Memory B cell (primary cell): ENCODE measurements at places on chromosomes 13 and 19.
A peak's percentile ranks its signal among the peaks of the same experiment; 100 is the strongest.

GRCh38 chr13:53743906-53744305 is 715.3 kb downstream of the OLFM4 start:
- no peak for DNase-seq

- DNase-seq, result no peak
Observed at GRCh38 chr19:28726533-28727479, 486.1 kb downstream of the UQCRFS1 start.

DNA sequence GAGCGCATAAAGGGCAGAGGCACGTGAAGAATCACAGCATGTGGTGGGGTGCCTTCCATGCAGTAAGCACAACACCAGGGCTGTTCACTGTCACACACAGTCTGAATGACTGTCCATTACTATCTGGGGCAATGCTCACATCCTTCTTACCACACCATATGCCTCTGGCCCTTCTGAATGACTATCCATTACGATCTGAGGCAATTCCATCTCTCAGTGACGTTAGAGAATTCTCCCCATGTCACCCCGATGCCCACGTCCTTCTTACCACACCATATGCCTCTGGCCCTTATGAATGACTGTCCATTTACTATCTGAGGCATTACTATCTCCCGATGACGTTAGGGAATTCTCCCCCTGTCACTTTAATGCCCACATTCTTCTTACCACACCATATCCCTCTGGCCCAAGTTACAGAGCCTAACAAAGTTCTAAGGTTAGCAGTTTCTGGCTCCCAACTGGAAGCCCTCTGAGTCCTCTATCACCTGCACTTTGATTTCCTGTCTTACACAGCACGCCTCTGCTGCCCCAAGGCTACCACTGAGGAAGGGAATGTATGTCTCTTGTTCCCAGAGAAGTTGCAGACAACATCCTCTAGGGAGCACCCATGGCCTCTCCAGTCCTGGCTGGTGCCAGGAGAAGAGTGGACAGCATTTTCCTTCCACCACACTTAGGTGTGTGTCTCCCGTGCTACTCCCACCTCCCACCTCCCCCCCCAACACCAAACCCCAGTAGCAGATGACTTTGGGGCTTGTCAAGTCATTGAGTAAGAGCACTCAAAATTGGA is 154.8 kb downstream of the COG6 start:
- DNase-seq, result no peak

DNA sequence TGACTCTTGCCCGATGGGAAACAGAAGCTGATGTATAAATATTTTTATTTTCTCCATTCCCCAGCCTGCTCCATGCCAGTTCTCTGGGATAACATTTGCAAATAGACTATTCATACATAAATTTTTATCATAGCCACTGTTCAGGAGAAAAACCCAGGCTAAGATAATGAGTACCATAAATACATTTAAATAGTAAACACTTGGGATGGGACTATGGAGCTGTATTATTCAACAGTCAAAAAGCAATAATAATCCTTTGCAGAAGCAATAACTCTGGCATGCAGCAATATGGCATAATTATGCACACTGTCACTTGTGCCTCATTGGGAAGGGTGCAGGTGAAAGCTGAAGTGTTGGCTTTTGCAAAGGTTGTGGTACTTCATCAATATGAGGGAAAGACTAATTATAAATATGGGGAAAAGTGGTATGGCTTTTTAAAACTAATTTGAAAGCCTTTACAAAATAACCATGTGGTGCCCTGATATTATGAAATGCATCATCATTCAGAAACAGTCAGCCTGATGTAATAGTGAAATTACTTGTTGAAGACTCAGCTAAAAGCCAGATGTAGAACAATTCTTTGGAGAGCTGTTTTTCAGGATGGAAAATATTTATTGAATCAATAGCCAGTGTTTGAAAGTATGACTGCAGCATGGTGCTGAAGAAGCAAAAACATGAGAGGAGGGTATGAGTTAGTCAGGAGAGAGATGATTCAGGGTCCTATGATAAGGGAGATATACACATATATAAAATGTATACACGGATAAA is 2476.7 kb downstream of the PCDH9 start:
- no peak for DNase-seq

DNA sequence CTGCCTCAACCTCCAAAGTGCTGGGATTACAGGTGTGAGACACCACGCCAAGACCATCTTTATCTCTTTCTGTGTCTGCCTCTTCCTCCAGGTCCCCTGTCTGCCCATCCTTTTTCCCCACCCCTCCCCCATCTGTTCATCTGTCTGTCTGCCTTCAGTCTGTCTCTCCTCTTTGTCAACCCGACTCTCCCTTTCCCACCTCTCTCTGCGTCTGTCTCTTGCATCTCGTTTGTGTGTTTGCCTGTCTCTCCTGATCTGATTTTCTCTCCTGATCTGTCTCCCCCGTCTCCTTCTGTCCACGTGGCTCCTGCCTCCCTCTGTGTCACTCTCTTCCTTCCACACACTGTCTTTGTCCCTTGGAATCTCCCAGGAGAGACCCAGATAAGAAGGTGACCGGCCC is 10.0 kb downstream of the VASP start:
- no peak for DNase-seq

DNA sequence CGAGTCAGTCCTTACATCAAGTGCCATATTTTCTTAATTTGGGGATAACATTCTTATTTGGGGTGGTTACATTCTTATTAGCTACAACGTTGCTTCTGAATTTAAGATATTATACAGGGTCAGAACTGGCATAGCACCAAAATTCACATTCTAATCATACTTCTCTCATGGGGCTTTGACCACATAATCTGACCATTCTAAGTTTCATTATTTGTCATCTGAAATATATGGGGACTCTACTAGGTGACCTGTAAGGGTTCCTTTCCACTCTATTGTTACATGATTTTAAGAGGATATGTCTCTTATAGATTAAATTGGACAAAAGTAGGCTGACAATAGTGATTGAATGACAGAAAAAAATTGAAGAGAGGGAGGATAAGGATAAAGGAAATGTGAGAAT is 536.5 kb downstream of the KCTD12 start:
- DNase-seq, result no peak

GRCh38 chr13:77508959-77509620 is 26.4 kb upstream of the SCEL start:
- no peak for DNase-seq

DNA sequence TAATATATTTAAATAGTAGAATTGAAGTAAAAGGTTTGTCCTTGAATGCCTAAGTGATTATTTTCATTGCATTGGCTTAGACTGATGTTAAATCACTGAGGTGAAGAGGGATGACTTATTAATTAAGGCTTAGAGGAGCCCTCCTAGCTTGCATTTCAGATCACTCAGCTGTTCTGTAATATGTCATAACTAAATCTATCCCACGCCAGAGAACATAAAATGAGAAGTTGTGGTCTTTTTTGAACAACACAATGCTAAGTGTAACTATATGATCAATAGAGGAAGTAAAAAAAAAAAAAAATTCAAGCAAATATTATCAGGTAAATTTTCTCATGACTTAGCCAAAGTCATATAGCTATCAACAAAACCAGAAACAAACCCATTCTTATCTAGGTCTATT is 752.2 kb downstream of the GPC5 start:
- no peak for DNase-seq

DNA sequence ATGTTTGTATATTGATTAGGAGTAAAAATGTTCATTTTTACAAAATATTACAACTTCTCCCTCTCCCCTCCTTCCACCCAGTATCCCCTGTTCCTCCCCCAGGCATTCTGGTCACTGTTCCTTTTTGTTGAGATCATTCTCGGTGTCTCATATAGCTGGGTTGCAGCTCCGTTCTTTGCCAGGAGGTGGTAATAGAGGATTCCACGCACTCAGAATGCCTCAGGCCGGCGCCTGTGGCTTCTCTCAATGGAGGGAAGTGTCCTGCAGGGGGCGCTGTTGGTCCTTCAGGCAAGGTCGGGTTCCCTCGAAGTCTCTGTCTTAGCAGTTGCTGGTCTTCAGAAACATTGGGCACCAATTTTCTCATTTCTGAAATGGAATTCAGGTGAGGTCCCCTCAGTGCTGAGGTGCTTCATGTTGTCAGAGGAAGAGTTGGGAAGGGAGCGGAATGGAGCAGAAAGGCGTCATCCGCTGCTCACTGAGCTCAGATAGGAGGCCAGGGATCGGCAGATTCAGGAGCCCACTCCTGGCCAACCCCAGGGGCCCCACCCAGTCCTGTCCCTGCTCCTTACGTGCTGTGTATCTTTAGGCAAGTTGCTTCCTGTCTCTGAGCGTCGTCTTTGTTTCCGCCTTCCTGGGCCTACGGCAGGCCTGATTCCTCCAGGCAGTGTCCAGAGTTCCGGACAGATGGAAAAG is 10.3 kb upstream of the GARIN5A start:
- DNase-seq, result peak; percentile 39

DNA sequence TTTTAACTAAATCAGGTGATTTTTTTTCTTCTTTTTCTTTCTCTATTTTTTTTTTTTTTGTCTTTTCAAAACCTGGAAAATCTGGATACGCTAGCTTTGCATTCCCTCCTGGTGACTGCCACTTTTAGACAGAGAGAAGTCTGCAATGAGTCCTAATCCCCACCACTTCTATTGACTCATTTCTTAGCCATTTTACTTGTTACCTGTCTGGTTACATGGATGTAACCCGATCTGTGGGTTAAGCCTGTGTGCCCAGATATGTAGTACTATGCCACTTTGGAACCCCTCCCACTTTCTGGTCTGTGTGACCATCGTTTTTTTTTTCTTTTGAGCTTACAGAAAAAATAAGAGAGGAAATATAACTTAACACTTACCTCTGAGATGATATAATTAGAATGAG is 817.8 kb upstream of the PCDH9 start:
- no peak for DNase-seq

DNA sequence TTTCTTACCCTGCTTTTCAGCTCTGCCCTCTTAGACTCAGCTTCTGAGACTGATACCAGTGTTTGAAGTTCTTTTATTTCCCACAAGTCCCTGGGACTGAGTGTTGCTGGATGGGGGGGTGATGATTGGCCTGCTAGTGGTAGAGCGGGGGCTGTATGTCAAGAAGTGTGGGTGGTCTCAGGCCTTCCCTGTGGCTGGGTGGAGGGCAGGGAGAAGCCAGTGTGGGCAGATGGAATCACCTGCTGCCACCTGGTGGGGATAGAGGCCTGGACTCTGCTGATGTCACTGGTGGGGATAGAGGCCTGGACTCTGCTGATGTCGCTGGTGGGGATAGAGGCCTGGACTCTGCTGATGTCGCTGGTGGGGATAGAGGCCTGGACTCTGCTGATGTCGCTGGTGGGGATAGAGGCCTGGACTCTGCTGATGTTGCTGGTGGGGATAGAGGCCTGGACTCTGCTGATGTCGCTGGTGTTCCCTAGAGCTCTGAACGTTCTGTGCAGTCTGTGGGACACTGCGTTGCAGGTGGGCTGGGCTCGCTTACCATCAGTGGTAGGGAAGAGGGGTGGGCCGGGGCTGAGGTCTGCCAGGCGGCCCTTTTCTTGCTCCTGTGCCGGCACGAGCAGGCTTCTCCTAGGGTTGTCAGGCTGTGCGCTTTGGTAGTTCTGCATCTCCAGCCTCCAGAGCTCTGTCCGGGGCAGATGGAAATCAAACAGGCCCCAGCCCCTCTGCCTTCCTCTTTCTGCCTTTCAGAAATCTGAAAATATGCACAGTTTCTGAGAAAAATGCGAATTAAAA is 101.3 kb downstream of the ARHGEF7 start:
- peak; percentile 32 for DNase-seq

DNA sequence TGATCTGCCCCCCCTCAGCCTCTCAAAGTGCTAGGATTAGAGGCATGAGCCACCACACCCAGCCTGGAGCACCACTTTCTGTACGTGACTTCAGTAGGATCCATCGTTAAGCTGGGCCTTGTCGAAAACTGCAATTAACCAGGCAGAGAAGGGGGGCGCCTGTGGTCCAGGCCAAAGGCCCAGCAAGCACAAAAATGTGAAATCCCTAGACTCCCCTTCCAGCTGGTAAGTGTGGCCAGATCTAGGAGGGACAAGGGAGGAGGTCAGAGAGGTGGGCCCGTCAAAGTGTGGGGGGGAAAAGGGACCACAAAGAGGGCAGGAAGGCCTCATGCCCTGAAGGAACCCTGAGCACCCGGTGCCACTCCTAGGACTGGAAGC is 13.8 kb downstream of the DDX39A start:
- no peak for DNase-seq

GRCh38 chr19:30669329-30670010 is 297.3 kb downstream of the ZNF536 start:
- DNase-seq, result peak; percentile 5

GRCh38 chr13:50932091-50932490 is 22.5 kb downstream of the RNASEH2B start:
- DNase-seq, result no peak

DNA sequence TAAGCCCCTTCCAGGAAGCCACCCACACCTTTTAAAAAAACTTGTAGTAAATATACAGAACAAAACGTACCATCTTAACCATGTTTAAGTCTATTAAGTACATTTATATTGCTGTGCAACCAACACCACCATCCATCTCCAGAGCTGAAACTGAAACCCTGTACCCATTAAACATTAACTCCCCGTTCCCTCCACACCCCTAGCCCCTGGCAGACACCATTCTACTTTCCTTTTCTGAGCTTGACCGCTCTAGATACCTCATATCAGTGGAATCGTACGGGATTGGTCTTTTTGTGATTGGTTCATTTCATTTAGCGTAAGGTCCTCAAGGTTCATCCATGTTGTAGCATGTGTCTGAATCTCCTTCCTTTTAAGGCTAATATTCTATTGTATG is 13.0 kb upstream of the SPATA13 start:
- no peak for DNase-seq

GRCh38 chr13:25977671-25978070 is 74.1 kb downstream of the SHISA2 start:
- no peak for DNase-seq

- DNase-seq, result peak; percentile 92
Observed at GRCh38 chr19:39411832-39412099, 703 bp upstream of the PLEKHG2 start.

DNA sequence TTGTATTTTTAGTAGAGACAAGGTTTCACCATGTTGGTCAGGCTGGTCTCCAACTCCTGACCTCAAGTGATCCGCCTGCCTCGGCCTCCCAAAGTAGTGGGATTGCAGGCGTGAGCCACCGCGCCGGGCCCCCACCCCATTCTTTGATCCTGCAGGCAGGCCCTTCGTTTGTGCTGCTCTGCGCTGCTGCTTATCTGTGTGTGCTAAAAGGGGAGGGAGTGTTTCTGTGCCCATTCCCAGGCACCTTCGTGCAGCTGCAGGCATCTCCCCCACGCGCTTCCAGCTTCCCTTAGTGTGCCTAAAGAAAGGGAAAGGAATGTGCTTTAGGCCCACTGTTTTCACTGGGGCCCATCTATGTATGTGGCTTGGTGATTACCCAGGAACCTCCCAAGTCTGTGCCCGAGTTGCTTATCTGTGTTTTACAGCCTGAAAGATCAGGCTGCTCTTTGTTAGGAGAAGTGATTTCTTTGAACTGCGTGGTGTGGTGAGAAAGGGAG is 27.2 kb downstream of the EPN1 start:
- no peak for DNase-seq

- DNase-seq, result no peak
Observed at GRCh38 chr13:28002886-28003698, 14.6 kb upstream of the URAD start.

DNA sequence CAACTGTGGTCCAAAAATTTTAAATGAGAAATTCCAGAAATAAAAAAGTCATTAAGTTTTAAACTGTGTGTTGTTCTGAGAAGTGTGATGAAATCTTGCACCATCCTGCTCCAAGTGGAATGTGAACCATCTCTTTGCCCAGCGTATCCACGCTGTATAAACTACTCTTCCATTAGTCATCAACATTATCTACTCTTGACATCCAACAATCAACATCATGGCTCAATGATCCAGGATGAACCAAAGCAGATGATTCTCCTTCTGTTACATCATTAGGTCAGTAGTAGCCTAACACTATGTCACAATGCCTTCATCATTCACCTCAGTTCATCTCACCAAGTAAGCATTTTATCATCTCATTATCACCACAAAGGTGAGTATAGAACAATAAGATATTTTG is 55.3 kb downstream of the SUCLA2 start:
- DNase-seq, result no peak
